ENCODE measurements at places on chromosomes 6 and 20. TPM values are rescaled to one million over a fixed set of nuclear protein-coding genes. Genes with fewer than 3 reads are reported as not detected.
A peak's percentile ranks its signal among the peaks of the same experiment; 100 is the strongest.

GRCh38 chr20:60990061-60990460 lies 262.0 kb upstream of the CDH4 start:
- no peaks in the 10 kb centered on the region for H3K4me1 ChIP-seq
- peaks cover 15% of the 10 kb centered on the region for H3K27me3 ChIP-seq
- H3K36me3 ChIP-seq, result no peaks in the 10 kb centered on the region
- no peak overlapping the region for H3K4me3 ChIP-seq

GRCh38 chr20:53157443-53158408 lies 185.6 kb downstream of the TSHZ2 start:
- H3K4me1 ChIP-seq, result no peaks in the 10 kb centered on the region
- DNase-seq, result peak; percentile 13
- no peak overlapping the region for H3K4me3 ChIP-seq

- no peaks in the 10 kb centered on the region for H3K36me3 ChIP-seq
- peak overlapping the region; percentile 56 for H3K4me3 ChIP-seq
- no peak for DNase-seq
- H3K4me1 ChIP-seq, result no peaks in the 10 kb centered on the region
These were observed 729 bp downstream of the SMOC2 start for GRCh38 chr6:168441434-168442391.

DNA sequence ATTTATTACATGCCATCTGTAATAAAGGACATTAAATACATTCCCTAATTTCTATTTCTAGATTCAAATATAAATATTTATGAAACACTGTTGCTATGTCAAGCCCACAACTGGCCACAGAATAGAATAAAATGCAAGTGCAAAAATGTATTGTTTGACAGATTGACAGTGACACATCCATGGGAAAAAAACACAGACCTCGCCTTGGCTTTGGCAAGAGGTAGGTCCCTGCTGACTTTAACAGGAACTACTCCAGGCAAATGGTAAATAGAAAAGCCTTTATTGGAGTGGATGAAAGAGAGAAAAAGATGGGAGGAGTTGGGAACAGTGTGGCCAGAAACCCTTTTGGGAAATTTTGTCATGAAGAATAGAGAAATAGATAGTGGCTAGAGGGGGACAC lies 622.9 kb downstream of the UTRN start:
- no peak overlapping the region for H3K27ac ChIP-seq
- no peaks in the 10 kb centered on the region for H3K36me3 ChIP-seq
- no peak overlapping the region for H3K4me3 ChIP-seq
- no peaks in the 10 kb centered on the region for H3K4me1 ChIP-seq

DNA sequence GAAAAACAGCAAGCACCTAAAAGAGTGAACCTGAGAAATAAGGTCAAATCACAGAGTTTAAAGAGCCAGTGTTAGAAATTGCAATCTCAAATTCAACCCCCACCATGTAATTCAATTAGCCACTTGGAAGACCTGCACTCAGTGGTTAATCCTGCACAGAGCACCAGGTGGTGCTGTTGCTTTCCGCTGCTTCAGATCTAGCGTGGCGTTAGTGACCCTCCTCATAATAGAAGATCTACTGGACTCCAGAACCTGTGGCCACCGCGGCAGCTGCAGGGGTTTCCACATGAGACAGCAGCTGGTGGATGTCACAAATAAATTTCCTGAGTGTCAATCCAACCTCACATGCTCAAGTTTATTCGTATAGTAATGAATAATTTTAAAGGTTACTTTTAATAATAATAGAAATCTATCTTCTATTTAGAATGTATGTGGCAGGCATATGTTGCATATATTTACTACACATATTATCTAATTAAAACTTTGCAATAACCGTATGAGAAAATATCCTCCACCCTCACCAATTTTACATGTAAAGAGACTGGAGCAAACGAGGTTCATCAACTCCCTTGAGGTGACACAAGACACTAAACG lies 84.4 kb downstream of the SYNE1 start:
- H3K36me3 ChIP-seq, result no peaks in the 10 kb centered on the region
- peaks cover 7% of the 10 kb centered on the region for H3K4me1 ChIP-seq
- peak; percentile 63 for DNase-seq

GRCh38 chr6:139027620-139028182 lies 844 bp upstream of the ABRACL start:
- H3K4me3 ChIP-seq, result peak overlapping the region; percentile 94
- no peaks in the 10 kb centered on the region for H3K36me3 ChIP-seq
- no peak for DNase-seq
- H3K4me1 ChIP-seq, result peaks cover 23% of the 10 kb centered on the region

SLC35D3 gene
- polyA plus RNA-seq, result not detected

DUSP22 gene
- 32.0 TPM for polyA plus RNA-seq

- peaks cover 20% of the 10 kb centered on the region for H3K4me1 ChIP-seq
- H3K27ac ChIP-seq, result no peak overlapping the region
- no peak for DNase-seq
- H3K4me3 ChIP-seq, result no peak overlapping the region
These were observed 14.2 kb downstream of the LEMD2 start for GRCh38 chr6:33774774-33775173.

DNA sequence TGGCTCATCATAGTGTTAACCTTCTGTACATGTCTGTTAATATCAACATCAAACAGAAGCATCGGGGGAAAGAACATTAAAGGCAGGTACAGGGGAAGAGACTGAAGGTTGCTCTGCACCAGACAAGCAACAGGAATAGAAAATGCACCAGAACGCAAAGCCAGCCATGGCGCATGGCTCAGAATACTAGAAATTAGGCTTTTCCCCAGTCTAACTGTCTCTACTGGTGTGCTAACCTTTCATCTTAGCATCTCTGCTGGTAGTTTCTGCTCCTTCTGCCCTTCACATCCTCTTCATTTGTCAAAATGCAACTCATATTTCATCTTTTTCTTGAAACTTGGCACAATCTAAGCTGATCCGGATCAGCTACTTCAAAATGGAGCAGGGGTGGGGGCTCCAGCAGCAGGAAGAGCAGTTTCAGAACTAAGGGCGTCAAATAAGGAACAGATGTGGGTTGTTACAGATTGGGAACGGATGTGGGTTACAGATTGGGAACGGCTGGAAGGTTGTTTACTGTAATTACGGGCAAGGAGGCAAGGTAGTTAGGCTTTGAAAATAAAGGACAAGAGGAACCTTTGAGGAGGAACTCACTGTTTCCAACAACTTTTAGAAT lies 13.1 kb upstream of the RNASET2 start:
- no peaks in the 10 kb centered on the region for H3K36me3 ChIP-seq
- no peaks in the 10 kb centered on the region for H3K27me3 ChIP-seq
- DNase-seq, result no peak
- H3K4me1 ChIP-seq, result no peaks in the 10 kb centered on the region

GRCh38 chr6:6599468-6599873 lies 11.0 kb downstream of the LY86 start:
- peaks cover 24% of the 10 kb centered on the region for H3K4me1 ChIP-seq
- H3K27me3 ChIP-seq, result no peaks in the 10 kb centered on the region
- H3K36me3 ChIP-seq, result no peaks in the 10 kb centered on the region
- peak overlapping the region; percentile 8 for H3K27ac ChIP-seq
- DNase-seq, result no peak
- no peak overlapping the region for H3K4me3 ChIP-seq

RSPO3 gene
- polyA plus RNA-seq, result 0.20 TPM

DNA sequence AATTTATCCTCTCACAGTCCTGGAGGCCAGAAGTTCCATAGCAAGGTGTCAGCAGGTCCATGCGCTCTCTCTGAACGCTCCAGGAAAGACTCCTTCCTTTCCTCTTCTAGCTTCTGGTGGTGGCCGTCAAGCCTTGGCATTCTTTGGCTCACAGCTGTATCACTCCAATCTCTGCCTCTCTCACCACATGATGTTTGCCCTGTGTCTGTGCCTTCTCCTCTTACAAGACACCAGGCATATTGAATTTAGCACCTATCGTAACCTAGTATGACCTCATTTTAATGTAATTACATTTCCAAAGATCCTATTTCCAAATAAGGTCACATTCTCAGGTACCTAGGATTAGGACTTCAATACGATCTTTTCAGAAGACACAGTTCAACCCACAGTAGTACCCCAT lies 428.5 kb downstream of the CD83 start:
- no peaks in the 10 kb centered on the region for H3K27me3 ChIP-seq
- no peak for DNase-seq
- no peak overlapping the region for H3K4me3 ChIP-seq
- H3K4me1 ChIP-seq, result peaks cover 8% of the 10 kb centered on the region

GRCh38 chr6:152298055-152298647 lies 339.0 kb downstream of the SYNE1 start:
- no peak for DNase-seq
- H3K4me3 ChIP-seq, result no peak overlapping the region
- no peaks in the 10 kb centered on the region for H3K27me3 ChIP-seq
- no peaks in the 10 kb centered on the region for H3K4me1 ChIP-seq
- H3K27ac ChIP-seq, result no peak overlapping the region
- peaks cover 39% of the 10 kb centered on the region for H3K36me3 ChIP-seq

DNA sequence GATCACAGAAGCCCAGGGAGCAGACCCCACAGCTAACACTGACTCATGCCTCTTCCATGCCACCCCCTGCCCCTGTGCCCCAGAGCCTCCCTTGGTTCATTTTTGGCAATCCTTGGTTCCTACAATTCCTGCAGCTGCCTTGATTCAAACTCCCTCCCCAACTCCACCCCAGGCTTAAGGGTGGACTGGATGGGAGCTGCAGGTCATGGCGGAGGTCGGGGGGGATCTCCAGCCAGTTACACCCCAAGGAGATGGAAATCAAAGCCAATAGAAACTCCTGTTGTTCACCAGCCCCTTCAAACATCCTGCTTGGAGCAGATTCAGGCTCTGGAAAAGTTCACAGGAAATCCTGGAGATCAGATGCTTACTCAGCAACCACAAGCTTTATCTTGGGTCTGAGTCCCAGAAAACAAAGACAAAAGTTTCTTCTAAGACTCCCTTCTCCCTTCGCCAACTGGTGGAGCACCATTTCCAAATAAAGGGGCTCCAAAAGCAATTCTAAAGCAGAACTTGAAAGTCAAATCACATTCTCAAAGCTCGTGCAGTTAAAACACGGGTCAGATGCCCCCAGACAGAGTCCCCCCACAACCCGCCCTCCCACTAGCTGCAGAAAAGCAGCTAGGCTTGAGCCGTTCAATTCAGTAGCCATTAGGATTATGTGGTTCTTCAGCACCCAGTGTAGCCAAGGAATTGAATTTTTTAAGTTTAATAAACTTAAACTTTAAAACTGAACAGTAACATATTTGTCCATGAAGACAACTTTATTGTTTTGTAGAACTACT lies 149.5 kb downstream of the ANKRD60 start:
- no peak overlapping the region for H3K4me3 ChIP-seq
- no peaks in the 10 kb centered on the region for H3K36me3 ChIP-seq
- no peak for DNase-seq
- H3K27ac ChIP-seq, result no peak overlapping the region
- H3K4me1 ChIP-seq, result peaks cover 7% of the 10 kb centered on the region
- no peaks in the 10 kb centered on the region for H3K27me3 ChIP-seq

DNA sequence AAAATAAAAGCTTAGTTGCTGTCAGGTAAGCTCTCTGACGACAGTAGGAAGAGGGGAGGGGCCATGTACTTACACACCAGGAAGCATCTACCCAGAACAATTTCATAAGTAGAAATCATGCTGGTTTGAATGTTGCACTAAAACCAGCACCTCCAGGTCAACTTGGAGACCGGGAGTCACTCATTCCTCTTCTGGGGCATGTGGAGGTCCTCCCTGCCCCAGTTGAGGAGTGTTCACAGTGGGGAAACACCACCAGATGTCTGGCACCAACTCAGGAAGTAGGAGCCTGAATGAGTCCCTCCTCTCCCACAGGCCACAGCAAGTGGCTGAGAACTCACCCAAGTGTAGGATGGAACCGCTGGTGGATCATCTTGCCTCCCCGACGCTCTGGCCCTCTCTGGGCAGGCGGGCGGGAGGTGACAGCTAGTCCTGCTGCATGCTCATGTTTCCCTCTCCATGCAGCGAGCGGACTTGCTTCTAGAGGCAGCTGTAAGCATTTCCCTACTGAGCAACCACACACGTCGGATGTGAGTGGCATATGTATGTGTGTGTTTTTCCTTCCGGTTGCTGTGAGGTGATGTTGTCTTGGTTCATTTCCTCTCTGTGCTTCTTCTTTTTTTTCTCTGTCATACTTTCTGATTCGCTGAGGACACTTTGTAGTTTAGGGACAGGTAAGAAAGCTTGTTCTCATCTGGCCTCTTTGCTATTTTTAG lies 149.5 kb upstream of the NEDD9 start:
- no peak overlapping the region for H3K4me3 ChIP-seq
- DNase-seq, result peak; percentile 20
- no peak overlapping the region for H3K27ac ChIP-seq
- no peaks in the 10 kb centered on the region for H3K36me3 ChIP-seq

GRCh38 chr6:111709201-111709600 lies 103.5 kb upstream of the TRAF3IP2 start:
- no peak for DNase-seq
- no peak overlapping the region for H3K27ac ChIP-seq
- no peak overlapping the region for H3K4me3 ChIP-seq
- H3K27me3 ChIP-seq, result no peaks in the 10 kb centered on the region
- H3K36me3 ChIP-seq, result no peaks in the 10 kb centered on the region
- H3K4me1 ChIP-seq, result peaks cover 35% of the 10 kb centered on the region

- DNase-seq, result no peak
- H3K4me3 ChIP-seq, result no peak overlapping the region
These were observed 26.6 kb downstream of the EPHA7 start for GRCh38 chr6:93392797-93393196.

All from heart right ventricle (tissue), 16 donors.